Kidney (tissue), 22 donors: ENCODE measurements at places on chromosomes 11 and 22. TPM values are rescaled to one million over a fixed set of nuclear protein-coding genes. Genes with fewer than 3 reads are reported as not detected.
A peak's percentile ranks its signal among the peaks of the same experiment; 100 is the strongest.

DNA sequence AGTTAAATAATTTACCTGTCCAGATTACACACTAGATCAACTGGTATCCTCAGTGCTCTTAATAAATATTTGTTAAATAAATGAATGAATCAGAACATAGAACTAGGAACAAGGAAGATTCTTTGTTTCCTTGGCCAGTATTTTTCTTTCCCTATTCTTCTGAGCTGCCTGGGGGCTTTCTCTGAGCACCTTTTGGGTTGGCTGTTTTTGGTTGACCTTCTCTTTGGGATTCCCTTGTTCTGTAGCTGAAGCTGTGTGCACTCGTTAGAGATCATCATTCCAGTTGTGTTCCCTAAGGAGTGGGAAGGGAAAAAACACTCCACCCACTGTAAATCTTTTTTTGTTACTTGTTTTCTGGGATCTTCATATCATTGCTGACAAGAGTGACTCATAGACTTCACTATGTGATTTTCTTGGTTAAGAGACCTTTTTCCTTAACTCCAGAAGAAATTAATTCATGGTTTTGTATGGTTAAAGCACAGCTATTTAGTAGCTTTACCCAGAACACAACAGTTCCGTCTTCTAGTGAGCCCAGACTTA, 84.3 kb downstream of the STIM1 start:
- DNase-seq: no peak
- H3K4me3 ChIP-seq: no peak overlapping the region
- no peaks in the 10 kb centered on the region for H3K36me3 ChIP-seq
- no peaks in the 10 kb centered on the region for H3K27me3 ChIP-seq

DNA sequence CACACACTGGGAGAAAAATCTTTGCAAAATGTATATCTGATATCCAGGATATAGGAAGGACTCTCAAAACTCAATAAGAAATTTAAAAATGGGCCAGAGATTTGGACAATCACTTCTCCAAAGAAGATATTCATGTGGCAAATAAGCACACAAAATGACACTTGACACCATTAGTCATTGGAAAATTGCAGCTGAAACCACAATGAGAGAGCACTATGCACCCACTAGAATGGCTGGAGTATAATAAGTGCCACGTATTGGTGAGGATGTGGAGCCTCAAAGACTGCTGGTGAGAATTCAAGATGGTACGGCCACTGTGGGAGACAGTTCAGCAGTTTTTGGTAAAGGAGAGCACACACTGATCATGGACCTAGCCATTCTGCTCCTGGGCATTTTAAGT, 12.8 kb upstream of the OSBPL5 start:
- no peaks in the 10 kb centered on the region for H3K36me3 ChIP-seq
- no peak overlapping the region for H3K27ac ChIP-seq
- no peak for DNase-seq
- no peaks in the 10 kb centered on the region for H3K27me3 ChIP-seq
- no peaks in the 10 kb centered on the region for H3K4me1 ChIP-seq

DNA sequence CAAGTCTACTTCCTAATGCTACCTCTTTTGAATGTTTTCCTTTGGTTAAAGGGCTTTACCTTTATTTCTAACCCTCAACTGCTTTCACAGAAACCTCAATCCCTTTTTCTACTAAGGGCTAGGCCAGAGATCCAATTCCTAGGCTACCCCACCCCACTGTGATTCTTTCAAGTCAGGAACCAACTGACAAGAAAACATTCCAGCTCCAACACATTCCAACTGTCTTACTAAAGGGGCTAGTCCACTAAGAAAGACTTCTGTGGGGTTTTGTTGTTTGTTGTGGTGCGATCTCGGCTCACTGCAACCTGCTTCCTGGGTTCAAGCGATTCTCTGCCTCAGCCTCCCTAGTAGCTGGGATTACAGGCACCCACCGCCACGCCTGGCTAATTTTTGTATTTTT, 151.3 kb downstream of the APOL5 start:
- H3K27me3 ChIP-seq: no peaks in the 10 kb centered on the region
- no peak overlapping the region for H3K27ac ChIP-seq
- no peak for DNase-seq
- no peaks in the 10 kb centered on the region for H3K4me1 ChIP-seq
- H3K4me3 ChIP-seq: no peak overlapping the region

DNA sequence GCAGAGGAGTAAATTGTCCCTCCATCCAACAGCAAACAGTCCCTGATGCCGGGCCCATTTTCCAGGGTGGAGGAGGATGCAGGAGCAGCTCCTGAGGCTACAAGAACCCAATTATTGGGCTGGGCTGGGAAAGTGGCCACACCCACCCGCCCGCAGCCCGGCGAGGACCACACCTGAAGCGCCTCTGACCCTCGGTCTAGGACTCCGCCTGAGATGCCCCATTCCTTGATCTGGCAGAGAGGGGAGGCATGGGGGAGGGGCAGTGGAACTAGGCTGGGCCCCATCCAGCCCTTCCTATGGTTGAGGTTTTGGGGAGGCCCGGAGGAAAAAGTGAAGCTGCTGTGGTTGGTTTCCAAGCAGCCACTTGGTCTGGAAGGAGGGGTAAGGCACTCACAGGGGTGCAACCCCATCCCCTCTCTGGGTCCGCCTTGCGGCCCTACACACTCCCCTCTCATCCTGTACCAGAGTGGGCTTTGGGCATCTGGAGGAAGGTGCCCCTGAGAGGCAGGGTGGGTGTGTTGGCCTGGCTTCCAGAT, 2.4 kb upstream of the LGALS1 start:
- H3K27ac ChIP-seq: no peak overlapping the region
- DNase-seq: no peak
- H3K36me3 ChIP-seq: no peaks in the 10 kb centered on the region
- no peak overlapping the region for H3K4me3 ChIP-seq

DNA sequence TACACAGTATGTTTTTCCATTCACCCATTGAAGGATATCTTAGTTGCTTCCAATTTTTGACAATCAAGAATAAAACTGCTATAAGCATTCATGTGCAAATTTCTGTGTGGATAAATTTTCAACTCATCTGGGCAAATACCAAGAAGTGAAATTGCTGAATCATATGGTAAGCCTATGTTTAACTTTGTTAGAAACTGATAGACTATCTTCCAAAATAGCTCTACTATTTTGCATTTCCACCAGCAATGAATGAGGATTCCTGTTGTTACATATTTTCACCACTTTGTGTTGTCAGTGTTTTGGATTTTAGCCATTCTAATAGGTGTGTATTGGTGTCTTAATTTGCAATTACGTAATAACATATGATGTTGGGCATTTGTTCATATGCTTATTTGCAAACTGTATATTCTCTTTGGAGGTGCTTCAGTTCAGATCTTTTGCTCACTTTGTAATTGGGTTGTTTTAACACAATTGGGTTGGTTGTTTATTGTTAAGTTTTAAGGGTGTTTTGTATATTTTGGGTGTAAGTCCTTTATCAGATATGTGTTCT, 49.2 kb upstream of the FAM181B start:
- no peak overlapping the region for H3K4me3 ChIP-seq
- H3K4me1 ChIP-seq: no peaks in the 10 kb centered on the region
- no peaks in the 10 kb centered on the region for H3K27me3 ChIP-seq
- no peak for DNase-seq
- H3K36me3 ChIP-seq: no peaks in the 10 kb centered on the region

DNA sequence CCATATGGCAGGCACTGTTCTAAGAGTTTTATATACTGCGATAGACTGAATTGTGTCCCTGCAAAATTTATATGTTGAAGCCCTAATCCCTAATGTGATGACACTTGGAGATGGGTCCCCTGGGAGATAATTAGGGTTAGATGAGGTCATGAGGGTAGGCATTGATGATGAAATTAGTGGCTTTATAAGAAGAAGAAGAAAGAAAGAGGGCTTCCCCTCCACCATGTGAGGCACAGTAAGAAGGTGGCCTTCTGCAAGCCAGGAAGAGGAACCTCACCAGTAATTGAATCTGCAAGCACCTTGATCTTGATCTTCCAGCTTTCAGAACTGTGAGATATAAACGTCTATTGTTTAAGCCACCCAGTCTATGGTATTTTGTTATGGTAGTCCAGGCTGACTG, 46.6 kb upstream of the TENM4 start:
- no peaks in the 10 kb centered on the region for H3K27me3 ChIP-seq
- DNase-seq: no peak
- no peak overlapping the region for H3K27ac ChIP-seq
- H3K36me3 ChIP-seq: no peaks in the 10 kb centered on the region
- H3K4me1 ChIP-seq: no peaks in the 10 kb centered on the region

- peaks cover 6% of the 10 kb centered on the region for H3K4me1 ChIP-seq
- no peak overlapping the region for H3K4me3 ChIP-seq
- no peaks in the 10 kb centered on the region for H3K27me3 ChIP-seq
- no peak overlapping the region for H3K27ac ChIP-seq
Measured at GRCh38 chr22:30036656-30037055, 43.6 kb upstream of the HORMAD2 start.

DNA sequence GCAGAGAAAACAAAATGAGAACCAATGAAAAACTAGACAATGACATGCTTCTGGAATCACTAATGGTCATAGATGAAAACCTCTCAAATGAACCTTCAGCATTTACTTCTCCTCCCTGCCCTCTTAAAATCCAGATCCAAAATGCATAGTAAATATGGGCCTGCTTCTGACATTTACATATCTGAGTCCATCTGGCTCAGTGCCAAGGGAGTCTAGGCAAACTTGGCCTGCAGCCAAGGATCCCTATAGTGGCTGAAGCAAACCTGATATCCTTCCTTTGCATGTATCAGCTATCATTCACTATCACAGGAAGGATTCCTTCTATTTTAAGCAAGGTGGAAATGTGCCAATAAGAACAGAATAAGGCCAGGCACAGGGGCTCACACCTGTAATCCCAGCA, 104.8 kb downstream of the C11orf58 start:
- H3K4me3 ChIP-seq: no peak overlapping the region
- no peaks in the 10 kb centered on the region for H3K27me3 ChIP-seq
- peaks cover 4% of the 10 kb centered on the region for H3K36me3 ChIP-seq
- no peak for DNase-seq
- H3K27ac ChIP-seq: peak overlapping the region; percentile 13

DNA sequence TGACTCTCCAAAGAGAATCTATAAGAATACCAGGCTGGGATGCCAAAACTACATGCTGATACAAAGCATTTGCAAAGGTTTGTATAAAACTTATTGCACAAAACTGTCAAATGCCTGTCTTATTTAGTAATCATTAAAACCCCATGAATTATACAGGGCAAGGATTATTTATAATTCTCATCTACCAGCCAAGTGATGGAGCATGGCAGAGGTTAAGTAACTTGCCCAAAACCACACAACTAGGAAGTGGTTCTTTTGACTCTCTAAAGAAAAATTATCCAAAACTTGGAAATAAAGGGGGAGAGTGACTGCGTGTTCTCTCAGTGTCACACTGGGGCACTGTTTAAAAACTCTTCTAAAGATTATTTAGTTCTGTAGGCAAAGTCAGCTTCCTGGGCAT, 17.4 kb upstream of the CLMP start:
- no peak overlapping the region for H3K4me3 ChIP-seq
- no peak for DNase-seq
- no peak overlapping the region for H3K27ac ChIP-seq
- no peaks in the 10 kb centered on the region for H3K27me3 ChIP-seq
- H3K36me3 ChIP-seq: no peaks in the 10 kb centered on the region

DNA sequence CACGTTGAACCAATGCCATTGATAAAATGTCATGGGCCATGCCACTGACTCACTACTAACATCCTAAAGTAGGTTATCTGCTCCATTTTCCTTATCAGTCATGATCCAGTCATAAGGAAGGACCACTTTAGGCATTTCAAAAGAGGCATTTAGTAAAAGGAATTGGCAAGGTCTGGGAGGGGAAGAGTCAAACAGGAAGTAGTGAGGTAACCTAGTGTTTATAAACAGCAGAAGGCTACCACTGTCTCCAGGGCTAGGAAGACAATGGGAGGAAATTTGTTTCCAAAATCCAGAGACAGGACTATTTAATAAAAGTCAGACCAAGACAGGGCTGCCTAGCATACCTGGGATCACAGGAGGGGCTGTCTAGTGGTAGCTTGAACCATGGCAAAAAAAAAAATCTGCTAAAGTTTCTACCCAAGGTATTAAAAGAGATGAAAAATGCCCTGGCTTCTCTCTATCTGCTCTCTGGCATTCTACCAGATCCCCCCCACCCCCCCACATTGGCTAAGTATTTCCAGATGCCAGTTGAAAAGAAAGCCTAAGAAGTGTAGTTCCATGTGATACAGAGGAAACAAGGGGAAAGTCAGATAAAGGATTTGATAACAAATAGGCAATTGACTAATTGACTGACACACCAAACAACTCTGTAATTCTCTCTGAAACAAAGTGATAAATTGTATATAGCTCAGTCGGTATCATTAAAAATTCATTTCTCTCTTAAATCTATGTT, 50.4 kb upstream of the C11orf87 start:
- H3K4me1 ChIP-seq: no peaks in the 10 kb centered on the region
- H3K36me3 ChIP-seq: no peaks in the 10 kb centered on the region
- no peak for DNase-seq
- no peak overlapping the region for H3K27ac ChIP-seq
- H3K27me3 ChIP-seq: no peaks in the 10 kb centered on the region
- no peak overlapping the region for H3K4me3 ChIP-seq

GRCh38 chr11:30006876-30007275, 10.0 kb downstream of the KCNA4 start:
- no peaks in the 10 kb centered on the region for H3K36me3 ChIP-seq
- no peak overlapping the region for H3K4me3 ChIP-seq

GRCh38 chr11:110438017-110438416, 8.3 kb downstream of the FDX1 start:
- peaks cover 3% of the 10 kb centered on the region for H3K36me3 ChIP-seq
- H3K27me3 ChIP-seq: no peaks in the 10 kb centered on the region
- H3K4me1 ChIP-seq: peaks cover 4% of the 10 kb centered on the region
- no peak overlapping the region for H3K27ac ChIP-seq
- no peak overlapping the region for H3K4me3 ChIP-seq

GRCh38 chr11:10622108-10622507, 53.6 kb upstream of the LYVE1 start:
- no peaks in the 10 kb centered on the region for H3K36me3 ChIP-seq
- H3K27me3 ChIP-seq: no peaks in the 10 kb centered on the region
- no peak for DNase-seq
- H3K27ac ChIP-seq: no peak overlapping the region
- peaks cover 4% of the 10 kb centered on the region for H3K4me1 ChIP-seq

DNA sequence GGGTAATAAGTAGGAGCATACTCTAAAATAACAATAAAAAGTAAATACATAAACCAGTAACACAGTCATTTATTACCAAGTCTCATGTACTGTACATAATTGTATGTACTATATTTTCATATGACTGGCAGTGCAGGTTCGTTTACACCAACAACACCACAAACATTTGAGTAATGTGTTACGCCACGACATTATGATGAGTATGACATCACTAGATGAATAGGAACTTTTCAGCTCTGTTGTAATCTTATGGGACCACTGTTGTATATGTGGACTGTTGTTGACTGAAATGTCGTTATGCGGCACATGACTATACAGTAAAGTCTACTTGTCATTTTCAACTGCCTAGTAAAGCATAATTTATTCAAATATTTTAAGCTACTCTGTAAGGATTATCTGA, 18.6 kb downstream of the KIF18A start:
- no peaks in the 10 kb centered on the region for H3K36me3 ChIP-seq
- no peaks in the 10 kb centered on the region for H3K4me1 ChIP-seq
- H3K27ac ChIP-seq: no peak overlapping the region
- no peak overlapping the region for H3K4me3 ChIP-seq
- DNase-seq: no peak

The CSTF3 gene
- 28.5 TPM for total RNA-seq

The ACCS gene
- total RNA-seq: 39.0 TPM

The PICALM gene
- 244 TPM for total RNA-seq

The PGA4 gene
- total RNA-seq: not detected

The FXYD6 gene
- 62.7 TPM for total RNA-seq

The CTTN gene
- 316 TPM for total RNA-seq
